ENCODE measurements at places on chromosomes 3 and 15.
A peak's percentile ranks its signal among the peaks of the same experiment; 100 is the strongest.

DNA sequence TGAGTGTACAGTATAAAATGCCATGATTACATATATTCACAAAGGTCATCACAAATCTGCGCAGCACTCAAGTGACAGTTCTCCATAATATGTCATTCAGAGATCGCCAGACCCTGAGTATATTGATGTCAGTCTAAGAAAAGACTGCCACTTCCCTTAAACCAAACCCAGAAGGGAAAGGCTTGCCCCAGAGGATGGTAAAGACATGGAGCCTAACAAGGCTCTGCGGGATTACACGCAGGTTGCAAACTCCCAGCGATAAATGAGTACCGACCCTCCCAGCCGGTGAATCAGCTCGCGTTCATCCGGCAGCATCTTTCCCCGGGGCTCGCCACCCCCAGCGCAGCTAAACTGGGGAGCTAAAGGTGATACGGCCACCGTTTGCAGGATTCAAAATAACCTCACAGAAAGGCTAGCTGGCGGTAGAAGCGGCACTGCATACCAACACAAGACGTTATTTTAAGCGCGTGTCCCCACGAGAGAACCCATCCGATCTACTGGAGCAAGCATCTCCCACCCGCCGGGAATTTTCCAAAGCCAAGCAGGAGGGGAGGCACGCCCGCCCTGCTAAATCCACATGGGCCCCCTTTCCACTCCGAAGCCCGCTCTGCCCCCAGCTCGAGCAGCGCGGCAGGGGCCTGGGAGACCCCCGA is 643 bp downstream of the MYO5A start:
- DNase-seq, result peak; percentile 25

DNA sequence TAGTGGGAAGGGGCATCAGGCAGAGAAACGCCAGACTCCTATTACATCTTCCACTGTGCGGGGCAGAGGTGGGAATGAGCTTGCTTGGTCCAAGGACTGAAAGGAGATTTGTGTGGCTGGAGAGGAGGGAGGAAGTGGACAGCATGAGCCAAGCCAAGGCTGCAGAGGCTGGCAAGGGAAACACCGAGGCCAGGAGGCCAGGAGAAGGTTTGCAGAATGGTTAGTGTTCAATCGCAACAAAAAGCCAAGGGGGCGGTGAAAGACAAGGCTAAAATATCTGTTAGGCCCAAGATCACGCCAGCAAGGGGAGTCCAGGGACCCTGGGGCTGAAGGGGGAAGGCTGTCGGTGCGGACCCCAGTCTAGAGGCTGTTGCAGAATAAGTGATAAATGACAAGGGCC is 75.8 kb downstream of the CPN2 start:
- DNase-seq, result no peak

GRCh38 chr15:72685925-72686794 is at the start of the genes BBS4 and HIGD2B:
BBS4 (plus strand) TSS chr15:72686207; CDS start chr15:72686228, 21 bp downstream.
HIGD2B (minus strand) TSS chr15:72686182; CDS start chr15:72676374, 9,808 bp downstream.
- peak; percentile 86 for DNase-seq

GRCh38 chr3:37493485-37494080 is 319.2 kb upstream of the LRRFIP2 start:
- no peak for DNase-seq

DNA sequence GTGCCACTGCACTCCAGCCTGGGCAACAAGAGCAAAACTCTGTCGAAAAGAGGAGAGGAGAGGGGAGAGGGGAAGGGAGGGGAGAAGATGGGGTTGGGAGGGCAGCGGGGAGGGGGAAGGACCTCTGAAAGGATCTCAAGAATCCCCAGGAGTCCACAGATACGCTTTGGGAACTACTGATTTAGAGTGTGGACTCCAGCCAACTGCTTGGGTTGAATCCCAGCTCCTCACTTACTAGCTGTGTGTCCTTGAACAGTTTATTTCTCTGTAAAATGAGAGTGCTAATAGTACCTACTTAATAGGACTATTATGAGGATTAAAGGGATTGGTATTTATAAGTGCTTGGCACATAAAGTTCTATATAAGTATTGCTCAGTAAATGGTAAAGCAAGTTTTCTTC is 45.0 kb upstream of the FAH start:
- DNase-seq, result no peak

DNA sequence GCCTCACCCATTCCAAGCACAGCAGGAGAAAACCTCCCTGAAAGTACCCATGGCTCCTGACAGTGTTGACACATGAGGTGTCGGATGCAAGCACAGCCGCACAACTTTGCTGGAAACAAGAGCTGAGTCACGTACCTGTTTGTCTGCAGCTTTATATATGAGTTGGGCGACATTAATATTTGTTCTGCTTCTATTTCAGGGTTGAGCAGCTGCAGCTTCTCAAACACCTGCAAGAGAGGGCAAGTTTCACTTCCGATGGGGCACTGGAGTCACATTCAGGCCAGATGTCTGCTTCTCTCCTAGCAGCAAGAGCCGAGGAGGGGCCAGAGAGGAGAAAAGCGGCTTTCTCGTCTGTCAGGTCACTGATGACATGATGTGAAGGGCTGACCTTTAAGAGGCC is 88.0 kb downstream of the NUP210 start:
- no peak for DNase-seq

DNA sequence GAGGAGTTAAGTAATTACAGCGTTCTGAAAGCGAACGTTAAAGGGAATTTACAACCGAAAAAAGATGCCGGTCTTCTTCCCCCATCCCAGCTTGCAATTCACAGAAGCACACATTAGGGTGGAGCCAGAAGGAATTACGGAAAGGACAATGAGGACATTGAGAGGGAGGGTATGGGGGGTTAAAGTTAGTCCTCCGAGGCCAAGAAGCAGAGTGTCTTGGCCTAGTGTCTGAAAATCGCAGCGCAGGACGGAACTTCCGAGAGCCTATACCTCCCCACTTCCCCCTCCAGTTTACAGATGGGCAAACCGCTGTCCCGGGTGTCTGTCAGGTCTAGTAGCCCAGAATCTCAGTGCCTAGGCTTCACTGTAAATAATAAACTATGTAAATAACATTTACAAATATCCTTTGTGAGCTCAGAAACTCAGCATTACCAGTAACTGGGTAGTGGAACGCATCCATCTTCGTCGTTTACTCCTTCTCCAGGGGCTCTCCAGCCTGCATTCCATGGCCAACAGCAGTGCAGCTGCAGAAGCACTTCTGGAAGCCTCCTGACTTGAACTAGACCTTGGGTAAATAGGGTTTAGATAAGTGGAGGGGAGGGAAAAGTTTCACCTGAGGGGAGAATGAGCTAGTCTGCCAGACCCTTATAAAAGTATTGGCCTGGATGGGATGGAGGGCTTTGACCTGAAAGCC is 922 bp downstream of the ADPRH start:
- DNase-seq, result no peak

DNA sequence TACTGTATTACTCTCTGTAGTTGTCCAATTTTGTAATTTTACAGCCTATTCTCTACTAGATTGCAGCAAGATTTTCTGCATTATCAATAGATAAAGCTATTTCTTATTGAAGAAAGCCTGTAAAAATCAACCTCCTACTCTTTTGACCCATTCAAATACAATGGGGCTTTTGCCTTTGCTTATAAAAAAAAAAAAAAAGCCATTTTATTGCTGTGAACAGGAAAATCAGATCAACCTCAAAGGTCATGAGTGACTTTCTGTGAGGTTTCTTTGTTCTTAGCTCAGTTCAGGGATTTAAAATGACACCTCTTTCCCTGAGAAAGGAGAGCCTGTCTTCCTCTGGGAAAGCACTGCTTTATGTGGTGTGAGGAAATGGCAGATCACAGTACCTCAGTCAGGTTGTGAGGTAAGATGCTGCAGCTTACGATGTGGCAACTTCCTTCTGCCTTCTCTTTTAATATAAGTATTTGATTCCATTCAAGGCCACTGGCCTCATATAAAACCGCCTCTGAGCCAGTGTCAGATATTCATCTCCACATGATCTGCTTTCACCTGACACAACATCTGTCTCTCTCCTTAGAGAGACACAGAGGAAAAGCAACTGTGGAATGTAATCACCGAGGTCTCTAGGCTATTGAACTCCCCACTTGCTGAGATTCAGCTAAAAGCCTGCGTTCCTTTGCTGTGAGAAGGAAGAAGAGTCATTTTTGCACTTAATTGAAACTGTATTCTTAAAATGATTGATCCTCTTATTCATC is 161.5 kb upstream of the MB21D2 start:
- DNase-seq, result no peak

DNA sequence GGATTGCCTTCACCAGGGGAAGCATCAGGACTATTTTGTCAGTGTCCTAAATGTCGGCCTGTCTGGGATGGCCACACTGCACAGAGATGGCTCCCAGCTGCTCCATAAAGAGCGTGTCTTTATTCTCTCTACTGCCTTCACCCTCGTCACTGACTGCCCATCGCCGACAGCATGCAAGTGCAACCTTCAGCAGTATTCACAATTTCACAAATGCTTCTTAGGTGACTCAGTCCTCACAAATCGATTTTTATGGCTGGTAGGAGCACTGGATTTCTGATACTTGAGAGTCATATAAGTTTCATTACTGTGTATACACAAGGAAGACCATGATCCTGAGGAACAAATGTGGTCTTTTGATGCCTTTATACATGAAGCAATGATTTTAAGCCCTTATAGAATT is 1.1 kb upstream of the SSUH2 start:
- no peak for DNase-seq

DNA sequence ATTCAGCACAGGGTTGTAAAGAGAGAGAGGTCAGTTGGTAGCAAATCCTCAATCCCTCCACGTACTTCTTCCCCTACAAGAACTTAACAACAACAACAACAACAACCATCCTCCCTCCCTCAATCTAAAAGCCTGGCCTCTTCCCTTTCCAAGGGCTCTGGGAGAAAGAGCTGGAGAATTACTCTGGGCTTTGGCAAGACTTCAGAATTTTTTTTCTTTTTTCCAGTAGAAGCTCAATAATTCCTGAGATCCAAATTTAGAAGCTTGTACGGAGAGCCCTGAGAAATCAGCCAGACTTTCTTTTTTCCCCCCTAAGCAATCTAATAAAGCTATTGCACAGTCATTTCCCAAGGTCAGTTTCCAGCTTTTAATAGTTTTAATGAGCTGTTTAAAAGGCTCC is 95.8 kb upstream of the CACNA2D3 start:
- no peak for DNase-seq

- no peak for DNase-seq
These were observed 153.7 kb downstream of the TUSC7 start for GRCh38 chr3:116863270-116863770.

DNA sequence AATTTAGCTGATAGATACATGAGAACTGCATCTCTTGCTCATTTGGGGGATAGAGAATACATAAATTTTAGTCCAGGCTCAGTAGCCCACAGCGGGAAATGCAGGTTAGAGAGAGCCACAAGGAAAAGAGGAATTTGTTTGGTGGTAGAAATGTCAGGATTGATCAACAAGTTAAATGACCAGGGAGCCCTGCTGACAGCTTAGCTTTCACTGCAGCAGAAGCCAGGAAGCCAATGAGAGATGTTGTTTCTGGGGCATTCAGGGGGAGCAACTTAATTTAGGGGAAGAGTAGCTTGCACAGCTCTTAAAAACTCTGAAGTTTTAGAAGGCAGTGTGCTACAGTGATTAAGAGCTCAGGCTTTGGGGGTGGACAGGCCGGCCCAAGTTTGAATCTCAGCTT is 22.7 kb downstream of the ARHGEF26 start:
- no peak for DNase-seq

GRCh38 chr15:40933517-40933902 is 4.4 kb downstream of the DLL4 start:
- no peak for DNase-seq

DNA sequence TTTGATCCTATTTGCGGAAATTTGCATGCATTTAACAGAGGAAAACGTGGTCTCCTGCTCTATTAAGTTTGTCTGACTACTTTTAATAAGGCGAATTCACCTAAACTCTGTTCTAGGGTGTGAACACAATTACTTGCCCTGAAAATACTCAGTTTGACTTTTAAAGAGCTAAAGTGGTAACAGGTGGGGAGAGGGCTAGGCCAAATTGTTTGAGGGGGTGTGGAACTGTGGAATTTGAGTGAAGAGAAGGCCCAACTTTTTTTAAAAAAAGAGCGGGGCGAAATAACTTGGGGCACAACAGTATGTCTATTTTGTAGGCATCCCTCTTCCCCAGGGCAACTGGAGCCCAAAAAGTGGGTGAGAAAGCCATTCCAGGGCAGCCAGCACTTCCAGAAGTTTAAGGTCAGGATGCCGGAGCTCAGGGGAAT is 580 bp upstream of the FXR1 start:
- no peak for DNase-seq

DNA sequence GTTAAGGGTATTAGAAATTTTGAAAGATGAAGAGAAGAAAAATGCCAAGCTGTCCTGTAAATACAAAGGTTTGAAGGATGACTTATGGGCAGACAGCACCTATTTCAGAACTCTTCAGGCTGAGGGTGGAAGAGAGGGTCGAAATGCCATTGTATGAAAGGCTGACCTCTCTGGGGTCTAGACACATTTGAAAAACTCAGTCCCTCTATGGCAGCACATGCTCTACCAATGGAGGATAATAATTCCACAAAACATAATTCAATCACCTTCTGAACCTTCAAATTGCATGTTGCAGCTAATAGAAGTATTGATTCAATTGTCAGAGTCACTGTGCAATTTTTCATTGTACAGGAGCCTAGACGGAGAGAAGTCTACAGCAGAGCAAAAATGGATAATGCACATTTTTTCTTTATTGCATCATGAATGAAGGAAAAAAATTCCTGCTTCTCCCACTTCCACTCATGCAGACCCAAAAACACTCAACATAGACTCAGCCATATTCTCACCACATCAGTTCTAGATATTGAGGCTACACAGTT is 569.1 kb downstream of the TBL1XR1 start:
- no peak for DNase-seq

- DNase-seq, result no peak
These were observed 66.7 kb downstream of the ST6GAL1 start for GRCh38 chr3:186997061-186997460.

DNA sequence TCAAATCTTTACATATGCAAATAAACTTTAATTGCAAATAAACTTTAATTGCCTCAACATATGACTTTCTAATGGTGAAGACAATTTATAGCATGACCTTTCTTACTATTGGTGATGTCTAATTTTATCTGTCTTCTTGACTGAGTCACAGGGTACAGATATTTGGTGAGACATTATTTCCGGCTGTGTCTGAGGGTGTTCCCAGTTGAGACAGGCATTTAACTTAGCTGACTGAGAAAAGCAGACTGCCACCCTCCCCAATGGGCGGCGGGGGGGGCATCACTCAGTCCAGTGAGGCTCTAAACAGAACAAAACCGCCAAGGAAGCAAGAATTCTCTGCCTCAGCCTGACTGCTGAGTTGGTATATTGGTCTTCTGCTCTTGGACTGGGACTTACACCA is 160.0 kb downstream of the TBL1XR1 start:
- no peak for DNase-seq

GRCh38 chr3:143716731-143717130 is 131.5 kb downstream of the SLC9A9 start:
- DNase-seq, result no peak

All from activated T-helper 2 cell treated with anti-CD3 and anti-CD28 coated beads, Interferon-gamma antibody, Interleukin-2, Interleukin-4, amounts not matched to agents 10 μg/mL and 5 μg/mL and 100 μg/mL, durations not matched to agents 14 hours and 24 hours and 36 hours (primary cell).